Esophagus squamous epithelium (tissue), 5 donors: ENCODE measurements at places on chromosomes 12 and 14.

DNA sequence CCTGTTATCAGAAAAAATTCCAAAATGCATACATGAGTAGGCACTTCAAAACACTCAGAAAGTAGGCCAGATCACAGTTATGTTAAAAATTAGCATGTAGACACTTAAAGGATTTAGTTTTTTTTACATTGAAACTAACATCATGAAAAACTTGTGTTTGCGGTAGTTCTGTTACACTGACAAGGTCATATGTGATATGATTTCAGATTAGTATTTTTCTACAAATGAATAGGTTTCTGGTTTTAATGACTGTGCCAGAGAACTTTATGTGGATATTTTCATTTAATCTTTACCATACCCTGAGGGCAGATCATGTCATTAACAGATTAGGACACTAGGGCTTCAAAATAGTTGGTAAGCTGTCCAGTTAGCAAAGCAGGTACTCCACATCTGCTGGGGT lies 20.7 kb downstream of the YARS2 start:
- DNase-seq, result no peak

DNA sequence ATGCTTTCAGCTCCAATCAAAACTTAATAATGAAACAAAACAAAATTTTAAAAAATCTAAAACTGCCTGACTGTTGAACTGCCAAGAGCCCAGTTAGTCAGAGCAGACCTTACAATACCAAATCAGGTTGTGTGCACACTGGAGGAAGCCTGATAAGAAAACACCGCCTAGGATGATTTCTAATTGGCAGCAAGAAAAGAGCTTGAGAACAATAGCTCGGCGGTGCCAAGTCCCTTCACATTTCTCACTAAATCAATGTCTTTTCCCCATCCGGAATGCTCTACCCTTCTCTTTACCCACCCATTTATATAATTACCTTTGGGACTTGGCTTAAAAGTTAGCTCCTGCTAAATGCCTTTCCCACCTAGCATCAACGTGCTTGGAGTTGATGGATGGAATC lies 256.7 kb downstream of the C12orf75 start:
- no peak for DNase-seq

GRCh38 chr14:105748204-105748578 lies 221.8 kb downstream of the TMEM121 start:
- DNase-seq, result no peak

DNA sequence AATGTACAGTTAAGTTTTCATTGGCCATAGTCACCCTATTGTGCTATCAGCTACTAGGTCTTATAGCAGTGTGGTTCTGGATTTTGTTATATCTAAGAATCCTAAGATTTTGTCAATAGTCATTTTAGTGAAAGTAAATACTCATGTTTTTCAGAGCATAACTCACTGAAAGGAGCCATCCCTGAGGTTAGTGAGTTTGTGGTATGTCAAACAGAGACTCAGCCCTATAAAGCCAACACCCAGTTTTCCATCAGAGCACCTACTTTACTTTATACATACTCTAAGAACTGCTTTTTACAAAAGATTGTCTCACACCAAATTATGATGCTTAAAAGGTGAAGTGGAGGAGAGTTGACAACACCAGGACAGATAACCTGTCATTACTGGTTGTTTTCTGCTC lies 686.3 kb upstream of the LRFN5 start:
- DNase-seq, result no peak

DNA sequence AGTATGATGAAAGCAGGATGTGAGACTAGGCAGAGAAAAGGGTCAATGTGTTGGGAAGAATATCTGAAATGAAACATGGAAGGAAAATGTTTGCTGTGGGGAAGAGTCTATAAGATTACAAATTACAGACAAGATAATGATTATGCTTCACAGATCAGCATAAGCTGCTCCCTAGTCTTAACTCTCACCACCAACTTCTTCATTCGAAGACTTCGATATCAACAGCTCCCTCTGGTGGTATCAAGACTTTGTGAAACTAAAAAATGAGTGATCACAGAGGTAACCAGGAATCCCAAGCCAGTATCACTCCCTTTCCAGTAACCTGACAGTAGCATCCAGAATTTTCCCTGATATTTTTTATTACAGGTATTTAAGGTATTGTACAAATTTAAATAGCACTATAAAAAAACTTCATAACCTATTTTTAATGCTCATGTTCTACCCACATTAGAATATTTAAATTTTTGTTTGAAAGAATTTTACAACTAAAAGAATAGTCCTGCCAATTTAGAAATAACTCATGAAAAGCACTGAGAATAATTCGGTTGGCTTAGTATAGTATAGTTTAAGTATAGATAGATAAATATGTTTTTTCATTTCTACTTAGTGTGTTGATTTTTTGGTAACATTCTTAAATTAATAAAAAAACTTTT lies 84.4 kb downstream of the C2CD5 start:
- no peak for DNase-seq

DNA sequence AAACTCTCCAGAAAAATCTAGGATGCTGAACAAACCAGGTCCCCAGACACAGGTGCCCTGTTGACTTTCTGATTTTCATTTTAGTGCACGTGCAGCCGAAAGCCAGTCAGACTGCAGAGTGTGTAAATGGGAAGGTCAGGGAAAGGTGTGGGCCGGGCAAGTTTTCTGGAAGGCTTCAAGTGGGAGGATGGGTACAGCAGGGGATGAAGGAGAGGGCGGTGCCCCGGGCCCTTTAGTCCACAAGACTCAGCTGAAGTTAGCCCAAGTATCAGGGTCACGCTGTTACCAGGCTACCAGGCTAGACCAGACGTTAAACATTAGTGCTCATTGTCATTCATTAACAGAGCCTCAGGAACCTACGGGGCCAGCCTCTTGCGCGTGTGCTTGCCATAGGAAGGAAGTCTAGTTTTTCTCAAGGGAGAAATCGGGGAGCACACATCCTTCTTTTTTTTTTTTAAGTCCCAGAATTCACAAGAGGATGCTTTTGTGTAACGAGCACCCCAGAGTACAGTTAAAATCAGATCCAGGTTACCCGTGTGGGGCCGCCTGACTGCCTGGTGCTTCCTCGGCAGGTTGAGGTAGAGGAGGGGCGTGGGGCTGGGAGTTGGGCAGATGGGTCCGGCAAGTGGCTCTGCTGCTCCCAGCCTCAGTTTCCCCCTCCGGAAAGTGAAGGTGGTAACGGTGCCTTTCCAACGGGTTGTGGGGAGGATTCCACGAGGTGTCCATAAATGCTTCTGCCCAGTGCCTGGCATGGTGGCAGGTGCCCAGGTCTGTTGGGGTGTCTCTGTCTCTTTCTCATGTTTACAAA lies 19.1 kb downstream of the BCL7A start:
- DNase-seq, result no peak

DNA sequence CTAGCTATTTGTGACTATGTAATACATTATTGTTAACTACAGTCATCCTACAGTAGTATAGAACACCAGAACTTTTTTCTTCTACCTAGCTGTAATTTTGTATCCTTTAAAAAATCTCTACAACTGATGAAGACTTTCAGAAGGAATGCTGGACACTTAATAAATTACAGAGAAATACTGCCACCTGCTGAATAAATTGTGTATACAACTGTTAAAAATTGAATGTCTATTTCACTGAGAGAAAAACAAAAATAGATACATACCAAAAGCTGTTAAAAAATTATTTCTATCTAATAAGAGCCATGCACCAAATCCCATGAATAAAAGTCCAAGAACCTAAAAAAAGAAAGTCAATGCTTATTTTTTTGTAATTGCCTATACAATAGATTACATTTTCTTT lies 6.6 kb downstream of the TSPAN19 start:
- no peak for DNase-seq

DNA sequence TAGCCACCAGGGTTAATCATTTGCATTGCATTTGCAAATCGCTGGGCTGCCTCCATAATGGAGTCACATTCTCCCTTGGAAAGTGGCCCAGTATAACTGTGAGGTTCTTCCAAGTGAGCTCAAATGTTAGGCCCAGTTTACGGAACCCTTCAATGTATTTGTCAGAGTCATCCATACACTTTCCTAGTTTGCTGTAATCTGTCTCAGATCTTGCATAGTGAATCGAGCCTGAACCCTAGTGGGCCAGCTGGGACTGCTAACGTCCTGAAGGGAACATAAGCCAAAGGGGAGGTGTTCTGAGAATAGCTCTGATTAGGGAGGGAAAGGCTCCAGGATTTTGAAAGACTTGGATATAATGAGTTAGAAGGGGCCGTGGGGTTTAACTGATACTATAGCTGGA lies 406.3 kb downstream of the SLC6A15 start:
- DNase-seq, result no peak

DNA sequence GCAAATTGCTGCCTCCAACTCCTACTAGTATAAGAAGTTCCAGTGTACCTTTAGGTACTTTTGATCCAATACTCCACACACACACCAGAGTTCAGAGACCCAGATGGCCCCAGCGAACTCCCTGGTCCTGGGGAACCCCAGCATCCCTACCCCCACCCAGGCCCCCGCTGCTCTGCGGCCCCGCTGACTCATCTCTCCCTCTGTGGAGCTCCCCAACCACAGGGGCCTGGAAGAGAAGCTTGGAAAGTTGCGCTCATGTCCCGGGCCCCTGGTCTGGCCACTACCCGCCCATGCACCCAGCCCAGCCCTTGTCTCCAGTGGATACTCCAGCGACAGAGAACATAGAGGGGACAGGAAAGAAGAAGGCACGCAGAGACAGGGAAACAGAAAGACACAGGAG lies 4.2 kb upstream of the SP7 start:
- DNase-seq, result no peak

DNA sequence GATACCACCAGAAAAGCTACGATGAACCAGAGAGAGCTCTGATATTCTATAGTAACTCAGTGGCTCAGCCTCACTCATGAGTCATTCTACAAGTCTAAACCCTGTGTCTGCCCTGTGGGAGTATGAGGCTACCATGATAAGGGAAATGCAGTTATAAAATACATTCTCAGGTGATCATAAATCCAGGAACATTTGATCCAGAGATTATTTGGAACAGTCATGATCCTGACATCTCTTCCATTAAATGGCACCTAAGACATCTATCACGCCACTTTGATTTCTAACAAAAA lies 202.6 kb upstream of the RASSF8 start:
- DNase-seq, result no peak

DNA sequence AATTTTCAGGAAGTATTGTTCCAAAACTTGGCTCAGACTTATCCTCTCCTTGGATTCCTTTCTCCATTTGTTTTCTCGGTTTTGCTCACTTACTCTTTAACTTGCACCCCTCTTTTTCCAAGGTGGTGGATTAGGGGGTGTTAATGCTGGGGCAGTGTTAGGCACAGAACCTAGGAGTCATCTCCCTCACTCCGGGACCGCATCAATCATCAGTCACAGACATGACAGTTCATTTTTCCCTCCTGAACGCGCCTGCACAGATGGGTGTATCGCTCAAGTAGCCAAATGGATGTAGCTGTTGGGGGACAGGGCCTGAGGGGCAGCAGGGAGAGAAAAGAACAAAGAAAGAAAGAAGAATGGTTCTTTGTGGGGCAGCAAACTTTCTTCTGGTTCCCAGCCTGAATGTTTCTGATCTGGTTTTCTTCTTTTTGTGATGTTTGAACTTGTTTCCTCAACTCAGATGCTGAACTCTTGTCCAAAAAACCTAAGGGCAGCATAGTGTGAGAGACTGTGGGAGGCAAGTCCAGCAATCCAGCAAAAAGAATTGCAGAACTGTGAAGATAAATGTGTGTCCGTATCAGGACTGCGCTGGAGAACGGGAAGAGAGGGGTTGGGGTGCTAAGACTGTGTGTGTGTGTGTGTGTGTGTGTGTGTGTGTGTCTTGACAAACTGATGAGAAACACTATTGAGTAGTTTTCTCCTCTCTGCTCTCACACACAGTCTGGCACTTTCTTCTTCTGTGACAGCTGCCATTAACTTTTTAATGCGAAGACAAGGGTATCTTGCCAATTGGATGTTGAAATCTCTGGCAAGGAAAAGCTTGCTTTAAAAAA lies 131.1 kb downstream of the FBXL14 start:
- no peak for DNase-seq

- no peak for DNase-seq
Observed at GRCh38 chr14:51962711-51963110, 26.6 kb upstream of the RTRAF start.

GRCh38 chr14:35406506-35407305 lies 2.2 kb upstream of the NFKBIA start:
- DNase-seq, result no peak

DNA sequence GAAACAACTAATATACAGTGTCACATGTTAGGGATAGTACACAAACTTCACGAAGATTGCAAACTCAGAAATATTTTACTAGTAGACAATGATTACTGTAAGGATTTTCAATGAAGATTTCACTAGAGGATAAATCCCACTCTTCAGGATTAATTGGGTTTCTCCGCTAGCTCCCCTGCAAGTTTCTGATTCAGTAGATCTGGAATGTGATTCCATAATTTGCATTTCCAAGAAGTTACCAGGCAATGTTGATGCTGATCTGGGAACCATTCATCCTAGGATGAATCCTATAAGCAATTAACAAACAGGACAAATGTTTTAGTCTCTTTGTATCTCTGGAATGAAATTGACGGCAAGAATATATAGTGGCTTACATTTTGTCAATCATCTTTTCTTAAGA lies 272.4 kb downstream of the ALX1 start:
- DNase-seq, result no peak

DNA sequence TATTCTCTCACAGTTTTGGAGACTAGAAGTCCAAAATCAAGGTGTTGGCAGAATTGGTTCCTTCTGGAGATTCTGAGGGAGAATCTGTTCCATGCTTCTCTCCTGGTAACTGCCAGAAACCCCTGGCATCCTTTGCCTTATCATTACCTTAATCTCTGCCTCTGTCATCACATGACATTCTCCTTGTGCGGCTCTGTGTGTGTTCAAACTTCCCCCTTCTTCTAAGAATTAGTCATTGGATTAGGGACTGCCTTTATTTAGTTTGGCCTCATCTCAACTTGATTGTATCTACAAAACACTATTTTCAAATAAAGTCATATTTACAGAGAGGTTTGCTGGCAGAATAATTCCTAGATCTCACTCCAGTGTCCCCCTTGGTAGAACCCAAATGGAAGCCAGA lies 68.9 kb downstream of the ZNF641 start:
- no peak for DNase-seq

- DNase-seq, result no peak
Observed at GRCh38 chr14:72598306-72598705, 295.6 kb downstream of the DPF3 start.

- no peak for DNase-seq
Observed at GRCh38 chr14:59358102-59358501, 107.1 kb downstream of the GPR135 start.

DNA sequence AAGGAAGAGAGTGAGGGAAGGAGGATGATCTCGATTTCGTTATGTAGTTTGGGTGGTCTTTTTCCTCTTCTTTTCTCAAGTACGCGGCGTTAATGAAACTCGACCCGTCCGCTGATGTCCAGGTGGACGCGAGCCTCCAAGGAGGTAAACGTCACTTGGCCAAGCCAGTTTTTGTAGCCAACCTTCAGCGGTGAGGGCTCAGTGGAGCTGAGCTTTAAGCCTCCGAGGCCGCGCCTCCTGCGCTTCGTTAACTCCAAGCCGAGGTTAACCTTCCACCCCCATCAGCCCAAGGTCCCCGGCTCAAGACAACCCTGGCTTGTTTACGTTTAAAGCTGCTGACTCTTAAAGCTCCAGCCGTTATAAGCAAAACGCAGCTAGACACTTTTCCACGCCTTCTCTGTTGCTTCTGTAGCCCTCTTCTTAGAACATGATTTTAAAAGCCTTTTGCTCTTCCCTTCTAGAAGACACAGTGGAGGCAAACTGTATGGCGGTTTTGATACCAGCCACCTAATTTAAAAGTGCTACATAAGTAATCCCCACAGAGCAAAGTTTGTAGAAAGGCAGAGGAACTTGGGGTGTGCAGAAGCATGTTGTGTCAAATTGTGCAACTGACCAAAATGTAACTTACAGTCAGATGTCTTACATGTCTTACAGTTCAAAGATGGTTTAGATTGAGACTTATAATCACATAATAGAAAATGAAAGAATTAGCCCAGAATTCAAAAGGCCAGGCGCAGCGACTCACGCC lies 923 bp upstream of the ITPR2 start:
- DNase-seq, result no peak
